ENCODE measurements at places on chromosomes 5 and 9. TPM values are rescaled to one million over a fixed set of nuclear protein-coding genes. Genes with fewer than 3 reads are reported as not detected.

GRCh38 chr5:67203701-67204074 is 7.1 kb upstream of the CD180 start:
- no peak for DNase-seq

GRCh38 chr9:91099436-91099835 is 262.3 kb downstream of the AUH start:
- DNase-seq: no peak

DNA sequence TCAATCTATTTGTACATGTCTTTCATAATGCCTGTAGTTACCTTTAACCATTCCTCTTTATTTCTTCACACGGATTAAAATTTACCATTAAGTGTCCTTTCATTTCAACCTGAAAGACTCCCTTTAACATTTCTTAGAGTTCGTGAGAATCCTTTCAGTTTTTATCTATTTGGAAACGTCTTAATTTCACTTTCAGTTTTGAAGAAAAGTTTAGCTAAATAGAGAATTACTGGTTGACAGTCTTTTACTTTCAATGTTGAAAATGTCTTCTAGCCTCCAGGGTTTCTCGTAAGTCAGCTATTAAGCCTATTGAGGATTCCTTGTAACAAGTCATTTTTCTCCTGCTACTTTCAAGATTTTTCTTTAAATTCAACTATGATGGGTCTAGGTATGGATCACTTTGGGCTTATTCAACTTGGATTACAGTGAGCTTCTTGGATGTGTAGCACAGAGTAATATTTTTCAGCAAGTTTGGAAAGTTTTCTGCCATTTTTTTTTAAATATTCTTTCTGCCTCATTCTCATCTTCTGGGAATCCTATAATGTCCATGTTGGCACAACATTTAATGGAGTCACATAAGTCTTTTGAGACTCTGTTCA is 48.5 kb downstream of the RFX3 start:
- DNase-seq: no peak

DNA sequence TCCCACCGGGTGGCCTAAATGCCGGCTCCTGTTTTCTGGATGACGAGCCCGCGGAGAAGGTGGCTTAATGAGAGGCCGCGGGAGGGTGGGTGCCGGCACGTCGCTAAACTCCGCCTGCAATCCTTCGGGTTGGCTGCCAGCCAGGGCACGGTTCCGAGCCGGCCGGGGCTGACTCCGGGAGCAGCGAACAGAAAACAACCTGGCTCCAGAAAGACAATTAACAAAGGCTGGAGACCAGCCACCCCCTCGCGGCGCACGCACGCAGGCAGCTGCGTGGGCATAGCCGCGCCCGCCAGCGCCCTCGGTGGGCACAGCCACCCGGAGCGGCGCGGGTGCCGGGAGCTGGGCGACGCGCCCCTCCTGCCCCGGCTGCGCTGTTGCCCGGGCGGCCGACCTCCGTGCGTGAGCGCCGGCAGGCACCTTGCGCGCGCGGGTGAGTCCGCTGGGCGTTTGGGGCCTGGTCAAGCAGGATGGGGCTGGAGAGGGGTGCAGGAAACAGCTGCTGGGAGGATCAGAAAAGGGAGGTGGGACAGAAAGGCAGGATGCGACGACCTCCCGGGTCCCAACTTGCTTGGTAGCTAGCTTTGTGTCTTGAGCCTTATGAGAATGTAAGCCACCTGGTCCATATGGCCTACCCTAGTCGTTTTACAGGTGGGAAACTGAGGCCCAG is at the start of gene ARHGEF37:
Gene ARHGEF37, plus strand, starts transcription at position 307 of the 670 bp plus-strand sequence. CDS start 16,272 bp downstream, outside the sequence.
- no peak for DNase-seq

GRCh38 chr9:132538071-132538470 is 44.3 kb upstream of the BARHL1 start:
- no peak for DNase-seq

TAF1L gene
- total RNA-seq: 0.02 TPM

- DNase-seq: peak; percentile 54
Measured at GRCh38 chr5:3694819-3695218, 99.2 kb downstream of the IRX1 start.

DNA sequence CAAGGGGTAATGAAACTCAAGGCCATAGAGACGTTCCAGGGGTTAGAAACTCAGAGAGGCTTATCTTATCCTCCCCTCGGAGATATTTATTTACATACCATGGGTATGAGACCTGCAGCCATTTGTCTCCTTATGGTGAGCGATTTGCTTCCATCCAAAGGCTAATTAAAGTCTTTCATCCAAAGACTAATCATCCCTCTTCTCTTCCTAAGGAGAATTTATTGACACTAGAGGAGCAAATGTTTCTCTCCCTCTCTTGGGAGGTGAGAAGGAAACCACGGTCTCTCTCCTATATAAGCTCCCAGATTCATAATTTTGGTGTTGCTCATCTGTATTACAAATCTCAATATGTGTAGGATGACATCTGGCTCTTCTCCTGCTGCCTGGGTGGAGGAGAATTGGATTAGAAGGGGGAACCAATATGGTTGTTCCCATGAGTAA is 31.0 kb upstream of the RPS23 start:
- DNase-seq: peak; percentile 26

ANXA2R gene
- total RNA-seq: 0.77 TPM

GPR150 gene
- not detected for total RNA-seq

Data from astrocyte (in vitro differentiated cells and primary cell).